ENCODE measurements at places on chromosomes 1 and 21.

DNA sequence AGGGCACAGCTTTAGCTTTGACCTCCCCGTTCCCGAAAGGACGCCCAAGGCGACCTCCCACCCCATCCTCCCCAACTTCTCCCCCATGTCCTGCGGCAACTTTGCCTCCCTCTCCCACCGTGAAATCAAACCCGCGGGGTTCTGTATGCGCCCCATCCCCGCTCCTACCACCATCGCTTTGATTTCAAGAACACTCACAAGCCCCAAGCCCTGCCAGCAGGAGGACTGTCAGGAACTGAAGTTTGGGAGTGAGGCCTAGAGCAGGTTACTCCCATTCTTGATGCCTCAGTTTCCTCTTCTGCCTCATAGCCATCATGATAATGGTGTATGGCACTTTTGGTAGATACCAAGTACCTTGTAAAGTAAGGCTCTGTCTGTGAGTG is 2.3 kb downstream of the PTPRU start:
- DNase-seq, result no peak

DNA sequence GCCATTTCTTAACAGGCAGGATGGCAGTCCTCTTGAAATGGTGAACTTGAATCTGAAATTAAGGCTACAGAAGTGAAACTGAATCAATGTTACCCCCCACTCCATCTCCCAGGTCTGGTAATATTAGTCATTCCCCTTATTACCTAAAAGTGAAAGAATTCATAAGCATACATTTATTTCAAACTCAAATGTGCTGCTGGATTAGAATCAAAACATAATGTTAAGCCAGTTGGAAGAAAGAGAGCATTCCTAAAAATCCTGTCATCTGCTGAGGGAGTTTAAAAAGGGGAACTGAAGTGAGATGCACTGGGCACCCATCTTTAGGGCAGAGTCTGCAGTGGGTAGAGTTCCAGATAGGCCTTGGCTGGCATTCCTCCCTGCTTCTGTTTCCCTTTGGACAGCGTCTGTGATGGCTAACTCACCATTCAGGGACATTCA is 17.4 kb downstream of the KIAA0319L start:
- peak; percentile 52 for DNase-seq

DNA sequence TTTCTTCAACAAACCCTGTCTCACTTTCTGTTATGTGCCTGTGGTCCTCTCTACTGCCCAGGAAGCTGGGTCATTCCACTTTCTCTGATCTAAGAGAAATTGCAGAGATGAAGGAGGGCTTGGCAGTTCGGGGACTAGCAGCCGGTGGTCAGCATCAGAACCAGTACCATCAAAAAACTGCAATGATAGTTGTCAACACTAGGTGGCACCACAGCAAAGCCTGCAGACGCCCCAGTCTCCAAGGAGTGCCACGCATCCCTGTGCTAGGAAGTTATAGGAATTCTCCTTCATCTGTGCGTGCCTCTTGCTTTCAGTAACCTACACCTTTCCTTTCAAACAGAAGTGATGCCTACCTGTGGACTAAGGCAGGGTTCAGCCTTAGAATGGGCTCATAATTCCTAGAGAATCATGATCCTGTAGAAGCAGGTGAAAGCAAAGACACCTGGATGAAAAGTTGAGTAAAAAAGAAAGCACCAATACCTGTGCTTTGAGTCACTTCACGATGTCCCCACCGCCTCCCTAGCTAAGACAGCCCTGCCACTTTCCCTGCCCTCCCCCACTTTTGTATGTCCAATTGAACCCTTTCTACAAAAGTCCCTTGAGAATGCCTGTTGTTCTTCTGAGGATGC is 129.2 kb downstream of the ADAMTS1 start:
- peak; percentile 35 for DNase-seq

- DNase-seq, result no peak
Observed at GRCh38 chr1:204429746-204430145, 18.1 kb upstream of the PPP1R15B start.

- DNase-seq, result no peak
Observed at GRCh38 chr1:170114906-170115305, 30.9 kb upstream of the NTMT2 start.

DNA sequence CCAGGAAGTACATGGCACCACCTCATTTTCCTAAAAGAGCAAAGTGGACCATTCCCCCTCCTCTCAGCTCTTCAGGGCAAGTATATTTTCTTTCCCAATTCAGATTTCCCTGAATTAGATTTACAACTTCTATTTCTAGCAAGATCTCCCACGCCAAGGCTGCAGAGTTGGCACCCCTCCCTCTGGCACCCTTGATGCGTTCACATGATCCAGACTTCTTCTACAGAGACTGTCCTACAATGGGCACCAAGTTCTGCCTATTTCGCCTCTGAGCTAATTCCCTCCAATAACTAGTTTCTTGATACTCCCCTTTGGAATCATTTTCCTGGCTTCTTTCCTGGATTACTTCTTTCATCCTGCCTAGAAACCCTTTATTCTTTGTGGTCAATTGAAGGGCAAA is 122.0 kb downstream of the CDC7 start:
- DNase-seq, result no peak

DNA sequence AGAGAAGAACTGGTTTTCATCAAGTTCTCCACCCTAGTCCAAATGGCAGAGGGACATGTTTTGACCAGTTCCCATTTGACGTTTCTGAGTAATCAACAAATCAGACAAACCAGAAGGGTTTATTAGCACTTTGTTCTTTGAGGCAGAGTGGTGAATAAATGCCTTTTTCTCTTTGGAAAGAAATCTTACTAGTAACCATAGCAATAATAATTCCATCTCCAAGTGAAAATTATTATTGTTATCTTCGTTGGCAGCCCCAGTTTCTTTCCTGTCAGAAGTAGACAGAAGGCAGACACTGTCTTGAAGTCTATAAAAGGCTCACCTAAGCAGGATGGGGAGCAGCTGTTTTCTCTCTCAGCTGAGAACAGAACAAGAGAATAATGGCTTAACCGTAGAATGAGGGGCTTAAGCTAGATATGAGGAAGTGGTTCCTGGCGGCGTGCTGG is 391.6 kb downstream of the PBX1 start:
- no peak for DNase-seq

DNA sequence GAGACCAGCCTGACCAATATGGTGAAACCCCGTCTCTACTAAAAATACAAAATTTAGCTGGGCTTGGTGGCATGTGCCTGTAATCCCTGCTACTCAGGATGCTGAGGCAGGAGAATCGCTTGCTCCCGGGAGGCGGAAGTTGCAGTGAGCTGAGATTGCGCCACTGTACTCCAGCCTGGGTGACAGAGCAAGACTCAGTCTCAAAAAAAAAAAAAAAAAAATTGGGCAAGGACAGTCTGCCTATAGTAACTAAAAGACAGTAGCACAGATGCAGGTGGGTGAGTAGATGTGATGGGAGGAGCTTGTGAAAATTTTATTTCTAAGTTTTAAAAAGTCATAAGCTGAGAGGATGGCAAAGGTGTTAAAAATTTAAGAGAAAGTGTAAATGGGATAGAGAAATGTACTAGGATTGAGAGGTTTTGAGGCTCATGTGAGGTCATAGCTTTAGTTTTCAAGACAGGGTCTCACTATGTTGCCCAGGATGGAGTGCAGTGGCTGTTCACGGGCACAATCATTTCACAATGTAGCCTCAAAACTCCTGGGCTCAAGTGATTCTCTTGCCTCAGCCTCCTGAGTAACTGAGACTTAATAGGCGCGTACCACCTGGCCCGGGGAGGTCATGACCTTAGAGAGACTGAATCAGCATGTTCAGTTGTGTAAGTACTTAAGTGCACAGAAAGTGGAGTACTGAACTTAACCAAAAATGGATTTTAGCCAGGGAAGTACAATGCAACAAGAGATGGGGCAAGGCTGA is 33.7 kb downstream of the PTP4A2 start:
- DNase-seq, result no peak

DNA sequence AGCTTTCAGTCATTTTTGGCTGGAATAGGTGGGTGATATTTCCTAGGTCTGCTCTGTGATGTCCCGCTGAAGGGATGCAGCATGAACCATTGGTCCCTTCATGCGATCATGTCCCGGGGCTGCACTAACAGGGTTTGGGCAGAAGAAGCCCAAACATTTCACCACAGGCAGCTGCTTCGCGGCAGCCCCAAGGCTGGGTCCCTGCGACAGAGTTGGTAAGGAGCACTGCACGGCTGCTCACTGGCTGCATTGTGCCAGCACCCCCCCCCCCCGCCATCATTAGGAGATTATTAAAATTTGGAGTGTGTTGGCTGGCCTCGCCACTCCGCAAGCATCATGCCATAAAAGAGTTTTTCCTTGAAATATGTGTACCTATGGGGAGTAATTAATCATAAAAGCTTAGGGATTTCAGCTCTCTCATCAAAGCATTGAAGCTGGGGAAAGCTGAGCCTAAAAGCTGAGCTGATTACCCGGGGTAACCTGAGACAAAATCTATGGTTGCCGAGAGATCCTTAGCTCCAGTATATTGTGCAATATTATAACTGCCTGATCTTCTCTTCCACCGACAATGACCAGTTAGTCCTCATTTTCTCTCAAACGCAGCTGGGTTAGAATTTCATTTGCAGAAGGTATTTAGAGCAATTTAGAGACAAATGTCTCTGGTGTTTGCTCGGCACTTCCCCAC is 62.5 kb downstream of the PEX14 start:
- DNase-seq, result no peak

GRCh38 chr1:155128755-155129473 is 1.2 kb downstream of the EFNA1 start:
- no peak for DNase-seq

DNA sequence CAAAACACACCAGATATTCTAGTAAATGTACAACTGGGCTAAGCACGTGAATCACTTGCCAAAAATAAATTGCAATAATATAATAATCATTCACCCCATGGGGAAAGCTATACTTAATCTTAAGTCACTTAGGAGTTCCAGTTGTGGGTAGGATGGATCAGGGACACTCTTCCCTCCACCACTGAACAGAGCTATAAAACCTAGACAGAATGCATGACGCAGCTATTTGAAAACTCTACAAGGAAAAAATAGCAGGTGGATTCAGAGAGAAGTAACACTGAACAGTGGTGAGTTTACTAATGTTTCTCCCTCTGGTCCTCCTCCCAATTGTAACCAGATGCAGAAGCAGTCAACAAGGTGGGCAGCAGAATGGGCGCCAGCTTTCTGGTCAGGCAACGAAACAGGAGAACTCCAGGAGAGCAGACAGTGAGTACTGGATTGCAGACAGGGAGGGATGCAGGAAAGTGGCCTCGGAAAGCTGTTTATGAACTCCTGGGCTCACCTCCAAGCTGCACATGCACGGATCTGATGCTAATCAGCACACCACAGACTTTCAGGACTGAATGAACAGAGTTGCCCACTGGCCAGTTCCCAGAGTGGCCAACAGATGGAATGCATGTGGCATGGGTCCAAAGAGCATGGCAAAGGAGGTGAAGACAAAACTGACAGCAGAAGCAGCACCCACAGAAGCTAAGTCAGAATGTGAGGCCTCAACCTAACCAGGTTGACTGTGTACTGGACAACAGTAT is 41.4 kb downstream of the TARBP1 start:
- DNase-seq, result no peak

DNA sequence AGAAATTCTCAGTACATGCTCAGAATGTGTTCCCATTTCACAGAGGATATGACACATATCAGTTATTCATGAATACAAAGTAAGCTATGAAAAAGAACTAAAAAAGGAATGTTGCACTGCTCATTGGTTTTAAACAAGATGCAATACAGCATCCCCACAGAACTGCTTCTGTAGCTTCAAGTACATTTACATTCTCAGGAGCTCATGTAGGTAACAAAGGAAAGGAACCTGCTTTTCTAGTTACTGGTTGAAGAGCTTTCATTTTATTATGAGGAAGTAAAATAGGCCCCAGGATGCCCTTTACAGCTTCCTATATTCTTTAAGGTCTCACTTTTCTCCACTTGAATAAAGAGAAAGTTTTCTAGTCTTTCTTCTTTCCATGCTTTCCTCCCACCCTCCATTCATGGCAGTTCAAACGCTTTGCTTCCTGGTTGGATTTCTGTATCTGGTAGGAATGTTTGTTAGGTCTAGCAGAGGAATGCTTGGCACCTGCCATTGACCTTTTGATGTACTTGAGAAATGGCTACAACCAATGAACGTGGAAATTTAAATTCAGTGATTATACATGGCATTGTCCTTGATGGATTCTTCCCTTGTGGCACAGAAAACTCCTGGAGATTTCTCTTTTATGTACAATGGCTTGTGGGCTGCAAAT is 27.1 kb upstream of the KCNK2 start:
- DNase-seq, result no peak

DNA sequence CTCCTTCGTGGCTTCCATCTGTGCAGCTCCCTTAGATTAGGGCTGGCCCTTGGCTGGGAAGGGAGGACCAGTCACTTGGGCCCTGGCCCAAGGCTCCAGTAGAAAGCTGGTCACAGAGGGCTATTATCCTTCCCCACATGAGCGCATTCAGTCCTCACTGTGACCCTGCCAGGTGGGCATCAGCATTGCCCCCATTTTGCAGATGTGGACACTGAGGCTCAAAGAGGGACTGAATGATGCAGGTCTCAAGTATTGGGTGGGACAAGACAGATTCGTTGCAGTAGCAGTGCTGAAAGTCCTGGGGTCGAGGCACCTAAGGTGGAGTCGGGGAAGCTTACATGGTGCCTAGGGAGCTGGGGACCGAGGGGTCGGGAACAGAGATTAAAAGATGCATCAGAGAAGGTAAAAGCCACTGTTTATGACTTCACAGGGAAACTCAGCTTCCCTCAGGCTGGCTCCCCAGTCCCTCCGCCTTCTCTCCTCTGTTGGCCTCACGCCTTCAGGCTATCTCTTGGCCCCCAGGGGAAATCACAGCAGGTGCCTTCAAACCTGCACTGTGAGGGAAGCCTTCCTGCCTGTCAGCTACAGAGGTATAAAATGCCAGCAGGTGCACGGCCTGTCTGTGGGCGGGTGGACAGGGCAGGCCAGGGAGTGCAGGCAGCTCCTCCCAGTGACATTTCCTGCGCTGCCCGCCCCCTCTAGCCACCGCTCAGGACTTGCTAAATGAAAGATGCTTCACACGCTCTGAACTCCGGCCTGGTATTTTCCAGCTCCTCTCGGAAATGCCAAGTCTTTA is 178.4 kb downstream of the GRIK3 start:
- no peak for DNase-seq

GRCh38 chr1:110404401-110404800 is 3.1 kb downstream of the LAMTOR5 start:
- DNase-seq, result no peak

DNA sequence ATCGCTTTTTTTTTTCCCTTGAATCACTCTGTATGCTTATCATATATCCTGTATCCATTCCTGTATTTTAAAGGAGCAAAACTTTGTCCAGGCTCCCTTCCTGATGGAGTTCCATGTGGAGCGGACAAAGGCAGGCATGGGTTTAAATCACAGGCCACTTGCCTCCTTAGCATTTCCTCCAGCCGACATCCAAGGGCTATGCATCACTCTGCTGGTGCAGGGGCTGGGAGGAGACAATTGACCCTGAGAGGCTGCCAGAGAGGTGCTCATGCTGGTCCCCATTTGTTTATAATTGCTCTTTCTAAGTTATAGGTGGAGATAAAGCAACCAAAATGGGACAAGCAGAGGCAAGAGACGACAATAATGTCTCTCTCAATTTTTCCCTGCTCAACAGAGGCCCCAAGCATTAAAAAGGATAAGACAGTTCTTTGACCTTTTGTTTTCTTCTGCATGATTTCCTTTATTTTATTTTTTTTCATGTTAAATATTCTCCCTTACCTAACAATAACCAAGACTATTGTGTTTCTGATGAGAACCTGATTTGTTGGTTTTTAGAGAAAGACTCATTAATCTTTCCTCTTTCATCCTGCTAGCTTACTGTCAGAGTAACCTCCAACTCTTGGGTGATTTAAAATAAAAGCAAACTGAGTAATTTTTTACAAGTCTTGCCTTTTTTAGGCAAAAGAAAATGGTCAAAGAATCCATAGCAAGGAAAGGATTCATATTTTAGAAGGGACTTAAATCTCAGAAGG is 353.7 kb downstream of the ADGRL2 start:
- no peak for DNase-seq

- DNase-seq, result no peak
Observed at GRCh38 chr1:30968220-30968971, 59.8 kb upstream of the SDC3 start.
